ENCODE measurements at places on chromosomes 5 and 9. TPM values are rescaled to one million over a fixed set of nuclear protein-coding genes. Genes with fewer than 3 reads are reported as not detected.

- DNase-seq, result no peak
These were observed 31.6 kb upstream of the ZDHHC11B start for GRCh38 chr5:816176-816575.

DNA sequence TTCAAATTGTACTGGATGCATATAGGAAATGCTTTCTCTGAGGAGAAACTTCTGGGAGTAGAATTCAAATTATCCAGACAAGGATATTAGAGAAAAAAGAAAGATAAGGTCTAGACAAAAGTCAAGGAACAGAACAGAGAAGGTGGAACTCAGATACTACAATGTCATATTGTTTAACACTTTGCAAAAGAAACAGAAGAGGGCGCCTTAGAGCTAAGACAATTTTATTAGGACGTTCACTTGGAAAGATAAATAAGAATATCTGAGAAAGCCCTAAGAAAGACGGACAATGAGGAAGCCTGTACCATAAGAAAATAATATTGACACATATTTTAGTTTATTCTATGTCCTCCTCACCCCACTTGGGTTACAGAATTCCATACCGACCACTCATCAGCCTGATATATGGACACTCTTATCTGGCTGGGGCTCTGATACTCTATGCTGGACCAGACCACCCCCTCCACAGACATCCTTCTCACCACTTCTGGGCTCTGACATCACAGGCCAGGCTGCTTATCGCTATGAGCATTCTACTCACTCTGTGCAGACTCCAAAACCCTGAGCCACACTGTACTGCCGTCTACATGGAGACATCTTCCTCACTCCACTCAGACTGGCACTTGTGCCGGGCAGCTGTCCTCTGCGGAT lies 9.1 kb upstream of the AK3 start:
- no peak for DNase-seq

Gene EQTN
- total RNA-seq, result not detected

GRCh38 chr5:176541338-176542134 lies 4.3 kb upstream of the RNF44 start:
- DNase-seq, result peak; percentile 90

- DNase-seq, result no peak
These were observed 26.7 kb downstream of the BDP1 start for GRCh38 chr5:71482132-71482531.

DNA sequence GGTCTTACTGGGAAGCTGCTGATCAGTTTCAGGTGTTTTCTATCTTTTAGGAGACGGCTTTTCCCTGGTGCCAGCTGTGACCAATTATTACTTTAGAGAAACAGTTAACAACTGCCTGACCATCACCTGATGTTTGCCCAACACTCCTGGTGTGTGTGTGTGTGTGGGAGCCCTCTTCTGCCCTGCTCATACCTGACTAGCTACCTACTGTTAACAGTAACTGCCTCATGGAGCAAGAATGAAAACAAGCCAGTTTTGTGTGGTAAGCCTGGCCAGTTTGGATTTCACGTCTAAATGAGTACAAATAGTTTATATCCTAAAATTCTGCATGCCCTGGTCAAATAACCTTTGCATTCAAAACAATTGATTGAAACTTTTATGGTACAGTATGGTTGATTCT lies 46.1 kb upstream of the RIOK2 start:
- no peak for DNase-seq

Data from activated CD8-positive, alpha-beta memory T cell treated with anti-CD3 and anti-CD28 coated beads, Interleukin-2, amount 10 ng/mL, durations not matched to agents 7 days and 5 days (primary cell).